A172 (cell line): ENCODE measurements at places on chromosomes 5 and 9.

- DNase-seq: no peak
These were observed 461.0 kb downstream of the CCDC171 start for GRCh38 chr9:16013826-16014225.

DNA sequence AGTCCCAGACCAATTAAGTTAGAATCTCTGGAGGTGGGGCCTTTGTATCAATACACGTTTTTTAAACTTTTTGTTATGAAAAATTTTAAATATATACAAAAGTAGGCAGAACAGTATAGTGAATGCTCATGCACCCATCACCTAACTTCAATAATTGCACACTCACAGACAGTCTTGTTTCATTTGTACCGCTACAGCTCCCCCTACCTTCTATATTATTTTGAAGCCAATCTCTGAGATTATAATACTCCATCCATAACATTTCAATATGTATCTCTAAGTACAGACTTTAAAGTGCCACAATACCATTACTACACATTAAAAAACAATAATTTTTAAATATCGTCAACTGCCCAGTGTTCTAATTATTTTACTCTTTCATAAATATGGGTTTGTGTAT is 32.9 kb downstream of the ISL1 start:
- no peak for DNase-seq

DNA sequence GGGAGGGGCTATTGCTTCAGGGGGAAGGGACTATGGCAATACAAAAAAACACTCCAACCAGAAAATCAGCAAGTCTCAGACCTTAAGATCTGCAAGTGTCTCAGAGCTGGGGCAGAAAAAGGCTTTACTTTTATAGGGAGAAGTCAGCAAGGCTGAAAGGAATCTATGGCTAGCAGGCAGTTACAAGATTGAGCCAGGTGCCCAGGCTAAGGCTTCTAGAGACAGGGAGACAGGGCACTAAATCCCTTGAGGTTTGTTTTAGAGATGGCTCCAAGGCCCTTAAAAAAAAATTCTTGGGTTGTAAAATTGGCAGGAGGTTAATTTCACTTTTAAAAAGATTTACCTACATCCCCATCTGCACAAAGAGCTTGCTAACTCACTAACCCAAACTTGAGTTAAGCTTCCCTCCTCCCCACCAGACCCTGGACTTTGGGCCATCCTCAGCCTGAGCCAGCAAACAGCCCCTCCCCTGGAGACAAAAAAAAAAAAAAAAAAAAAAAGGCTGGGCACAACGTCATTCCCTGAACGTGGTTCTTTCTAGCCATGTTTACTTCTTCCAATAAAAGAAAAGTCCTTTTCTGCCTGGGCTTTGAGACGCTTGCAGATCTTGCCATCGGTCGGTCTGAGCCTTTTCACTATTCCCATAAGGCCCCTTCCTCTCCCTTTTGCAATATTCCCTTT is 17.9 kb downstream of the NIPAL4 start:
- no peak for DNase-seq

GRCh38 chr5:18491349-18491748 is 857.1 kb downstream of the TAF11L14 start:
- no peak for DNase-seq

DNA sequence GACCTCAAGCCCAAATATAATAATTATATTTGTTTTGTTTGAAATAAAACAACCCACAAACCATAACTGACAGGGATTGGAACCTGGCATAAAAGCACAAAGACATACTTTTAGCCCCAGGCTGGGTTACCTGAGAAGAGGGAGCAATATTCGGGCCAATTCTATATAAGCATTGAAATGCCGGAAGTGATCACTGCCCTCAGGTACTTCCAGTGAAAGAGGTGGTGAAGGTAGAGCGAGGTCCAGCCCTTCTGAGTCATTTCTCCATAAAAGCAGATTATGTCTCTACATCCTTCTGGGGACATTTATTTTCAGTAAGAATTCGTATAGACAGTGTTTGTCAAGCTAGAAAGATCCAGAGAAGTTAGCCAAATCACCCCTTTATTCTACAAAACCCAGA is 59.6 kb downstream of the GCNT4 start:
- DNase-seq: no peak

- no peak for DNase-seq
These were observed 11.8 kb downstream of the ARL14EPL start for GRCh38 chr5:116044073-116044472.

DNA sequence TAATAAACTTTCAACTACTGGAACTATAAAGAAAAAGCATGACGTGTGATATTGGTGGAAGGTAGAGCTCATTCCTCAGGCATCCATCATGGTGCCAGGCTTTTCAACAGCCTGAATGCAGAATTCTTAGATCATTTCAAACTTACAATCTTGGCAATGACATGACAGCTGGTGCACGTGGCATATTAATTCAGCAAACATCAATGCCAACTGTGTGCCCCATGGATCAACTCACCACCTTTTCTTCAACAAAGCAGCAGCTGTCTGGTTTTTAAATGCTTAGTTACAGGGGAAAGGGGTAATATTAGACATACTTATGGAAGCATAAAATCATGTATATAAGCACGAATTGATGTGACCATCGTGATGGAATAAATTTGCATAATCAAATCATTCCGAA is 56.0 kb upstream of the OR13F1 start:
- no peak for DNase-seq

GRCh38 chr5:124901081-124901480 is 154.6 kb upstream of the ZNF608 start:
- DNase-seq: no peak

DNA sequence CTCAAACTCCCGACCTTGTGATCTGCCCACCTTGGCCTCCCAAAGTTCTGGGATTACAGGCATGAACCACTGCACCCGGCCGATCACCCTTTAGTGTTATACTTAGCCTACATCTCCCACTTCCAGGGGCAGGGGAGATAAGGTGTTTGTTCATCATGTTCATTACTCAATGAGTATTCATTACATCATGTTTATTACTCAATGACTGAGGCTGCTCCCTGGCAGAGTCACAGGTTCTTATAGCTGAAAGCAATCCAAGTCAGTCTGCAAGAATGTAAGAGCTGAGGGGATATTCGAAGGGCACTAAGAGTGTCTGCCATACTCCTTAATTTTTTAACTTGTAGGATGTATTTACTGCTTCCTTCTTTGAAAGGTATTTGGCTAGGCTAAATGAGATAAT is 214.2 kb downstream of the SPATA31D1 start:
- DNase-seq: no peak
